Central memory CD4-positive, alpha-beta T cell (primary cell): ENCODE measurements at places on chromosomes 3 and 15.
A peak's percentile ranks its signal among the peaks of the same experiment; 100 is the strongest.

- DNase-seq = no peak
Measured at GRCh38 chr3:175338775-175339535, 479.8 kb downstream of the NAALADL2 start.

- DNase-seq = no peak
Measured at GRCh38 chr15:42511007-42511391, 15.6 kb downstream of the SNAP23 start.

DNA sequence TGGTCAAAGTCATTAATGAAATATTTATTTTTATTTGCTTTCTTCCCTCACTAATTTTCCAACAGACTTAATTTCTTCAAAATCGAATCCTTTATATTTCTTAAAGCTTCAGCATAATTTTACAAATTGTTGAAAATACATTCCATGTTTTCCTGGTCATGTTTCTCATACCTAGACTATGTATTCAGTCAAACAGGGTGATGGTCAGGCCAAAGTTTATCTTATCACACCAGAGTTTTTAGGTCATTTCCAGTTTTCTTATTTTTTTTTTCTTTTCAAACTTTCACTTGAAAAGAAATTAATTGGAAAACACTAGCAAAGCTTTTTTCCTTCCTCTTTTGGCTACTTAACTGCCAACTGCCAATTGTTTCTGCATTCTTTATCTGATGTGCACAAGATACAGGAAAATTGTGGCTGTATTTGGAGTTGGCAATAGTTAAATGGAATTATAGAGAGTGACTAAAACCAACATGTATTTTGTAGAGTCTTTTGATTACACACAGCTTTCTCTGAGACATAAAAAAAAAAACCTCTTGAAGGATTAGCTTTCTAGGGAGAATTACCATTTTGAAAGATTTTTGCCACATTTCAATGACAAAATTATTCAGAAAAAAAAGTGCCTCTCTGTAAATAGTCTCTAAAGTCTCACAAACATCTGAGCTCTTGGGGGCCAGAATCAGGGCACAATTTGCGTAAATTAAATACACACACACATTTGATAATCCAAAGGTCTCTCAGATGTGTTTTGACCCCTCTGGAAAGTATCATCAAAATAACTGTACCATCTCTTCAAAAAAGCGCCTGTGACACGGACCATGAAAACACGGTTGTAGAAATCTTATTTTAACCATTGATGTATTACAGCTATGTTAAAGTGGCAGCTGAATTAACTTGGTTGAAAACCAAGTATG lies 603.2 kb upstream of the KCNMB2 start:
- DNase-seq = no peak

DNA sequence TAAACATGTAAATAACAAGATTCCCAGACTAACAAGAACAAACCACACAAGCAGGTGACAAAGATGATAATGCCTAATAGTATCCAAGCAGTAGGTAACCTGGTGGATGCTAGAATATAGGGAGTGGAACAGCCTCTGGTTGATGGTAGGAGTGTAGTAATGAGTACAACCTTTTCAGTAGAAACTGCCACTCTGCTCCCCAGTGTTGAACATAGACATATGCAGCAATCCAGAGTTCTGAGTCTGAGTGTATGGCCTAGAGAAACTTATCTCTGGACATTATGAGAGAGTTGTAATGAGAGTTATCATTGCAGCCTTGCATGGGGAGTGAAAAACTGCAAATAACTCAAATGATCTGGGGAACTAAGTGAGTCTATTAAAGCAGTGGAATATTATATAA lies 76.1 kb upstream of the ACAD9 start:
- DNase-seq = no peak

DNA sequence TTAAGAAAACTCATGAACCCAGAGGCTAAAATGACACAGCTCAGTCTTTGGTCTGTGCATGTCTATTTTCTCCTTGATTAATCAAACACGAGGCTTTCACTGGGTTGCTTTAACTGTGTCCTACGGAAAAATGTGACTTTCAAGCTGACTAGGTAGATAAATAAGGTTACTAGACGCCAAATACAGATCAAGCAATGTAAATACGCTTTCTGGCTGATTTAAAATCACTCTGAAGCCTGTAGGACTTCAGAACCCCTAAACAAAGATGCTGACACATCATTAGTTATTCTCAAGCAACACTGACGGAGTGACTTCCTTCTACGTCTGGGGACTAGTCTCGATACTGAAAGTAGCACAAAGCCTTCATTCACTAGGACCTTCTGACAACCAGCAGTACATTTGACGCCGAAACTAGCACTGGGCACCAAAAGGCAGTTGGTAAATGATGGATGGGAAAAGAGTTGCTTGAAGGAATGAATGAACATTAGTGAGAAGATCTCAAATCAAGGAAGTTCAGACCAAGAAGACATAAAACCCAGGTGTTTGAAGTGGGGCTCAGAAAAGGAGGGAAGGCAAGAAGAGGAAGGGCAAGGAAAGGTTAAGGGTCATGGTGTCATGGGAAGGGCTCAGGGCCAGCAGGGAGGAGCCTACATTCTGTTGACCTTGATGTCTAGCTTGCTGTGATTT lies 67.1 kb upstream of the CDV3 start:
- peak; percentile 40 for DNase-seq

DNA sequence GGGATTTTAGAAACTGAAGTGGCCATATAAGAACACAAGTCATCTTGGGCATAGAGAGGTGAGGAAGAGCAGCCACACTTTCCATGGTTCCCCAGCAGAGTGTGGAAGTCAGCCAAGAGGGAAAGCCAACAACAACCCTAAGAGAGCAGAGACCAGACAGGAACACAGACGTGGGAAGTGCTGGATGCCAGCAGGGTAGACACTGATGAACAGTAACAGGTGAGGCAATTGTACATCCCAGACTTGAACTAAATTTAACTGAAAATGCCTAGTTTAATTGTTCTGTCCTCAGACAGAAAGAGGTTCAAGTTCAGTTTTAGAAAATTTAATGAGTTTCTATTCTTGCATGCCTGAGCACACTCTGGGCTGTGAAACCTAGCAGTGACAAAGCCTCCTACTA lies 212.1 kb downstream of the ATP8B4 start:
- no peak for DNase-seq

GRCh38 chr3:125512135-125512920 lies 7.7 kb downstream of the SNX4 start:
- no peak for DNase-seq

DNA sequence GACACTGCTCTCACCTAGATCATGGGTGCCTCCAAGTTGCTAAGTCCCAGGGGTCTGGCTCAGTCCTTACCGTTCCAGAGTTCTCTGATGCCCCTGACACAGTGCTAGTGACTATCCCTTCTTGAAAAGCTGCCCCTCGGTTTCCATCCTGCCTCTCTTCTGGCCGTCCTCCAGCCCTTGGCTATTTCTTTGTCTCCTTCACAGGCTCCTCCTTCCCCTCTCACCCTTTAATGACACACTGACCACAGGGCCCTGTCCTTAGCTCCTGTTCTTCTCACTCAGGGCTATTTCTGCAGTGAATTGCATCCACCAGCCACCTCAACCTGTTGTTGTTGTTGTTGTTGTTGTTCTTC lies 31.1 kb downstream of the SLC28A1 start:
- no peak for DNase-seq
